ENCODE measurements at places on chromosomes 7 and 10. TPM values are rescaled to one million over a fixed set of nuclear protein-coding genes. Genes with fewer than 3 reads are reported as not detected.

DNA sequence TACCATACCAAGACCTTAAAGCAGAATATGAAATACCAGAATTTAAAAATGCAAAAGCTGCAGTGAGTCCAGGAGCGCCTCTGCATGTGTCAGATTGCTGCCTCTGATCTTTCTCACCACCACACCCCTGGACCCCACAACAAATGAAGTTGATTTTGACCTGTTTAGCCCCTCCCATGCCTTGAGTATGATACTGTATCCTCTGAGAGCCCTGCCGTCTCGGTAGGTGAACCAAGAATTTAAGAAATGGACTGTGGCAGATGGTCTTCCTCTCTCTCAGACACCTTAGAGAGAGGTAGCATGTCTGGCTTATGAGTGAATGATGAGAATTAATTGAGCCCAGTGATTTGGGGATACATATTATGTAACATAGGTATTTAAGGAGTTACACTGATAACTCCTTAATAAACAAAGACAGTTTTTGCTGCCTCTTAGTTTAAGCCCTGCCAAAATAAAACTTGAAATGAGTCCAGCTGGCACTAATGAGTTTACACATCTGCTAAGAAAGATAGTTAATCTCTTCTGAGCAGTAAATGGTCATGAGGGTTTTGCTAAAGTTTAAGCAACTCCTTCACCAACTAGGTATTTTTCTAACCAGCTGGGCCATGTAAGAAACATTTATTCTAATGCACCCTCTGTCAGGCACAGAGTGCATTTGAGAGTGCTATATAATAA lies 4.5 kb upstream of the TFPI2 start:
- H3K27me3 ChIP-seq: no peaks in the 10 kb centered on the region
- H3K27ac ChIP-seq: no peak overlapping the region
- H3K4me1 ChIP-seq: no peaks in the 10 kb centered on the region
- DNase-seq: no peak
- H3K36me3 ChIP-seq: no peaks in the 10 kb centered on the region

DNA sequence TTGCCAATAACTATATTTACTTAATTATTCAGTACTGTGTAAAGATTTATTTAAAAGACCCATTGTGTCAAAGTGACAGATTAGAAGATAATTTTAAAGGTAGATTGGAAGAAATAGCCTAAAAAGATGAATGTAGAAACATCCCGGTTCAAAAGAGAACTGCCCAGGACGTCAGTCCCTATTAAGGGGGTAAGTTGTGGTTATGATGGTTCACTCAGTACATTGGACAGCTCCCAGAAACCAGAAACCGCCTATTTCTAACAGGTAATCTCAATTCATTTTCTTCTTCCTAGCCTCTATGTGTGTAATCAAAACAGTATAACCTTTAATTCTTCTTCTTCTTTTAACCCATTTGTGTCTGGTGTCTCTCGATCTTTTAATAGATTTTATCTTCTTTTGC lies 1.5 kb upstream of the FERD3L start:
- H3K27me3 ChIP-seq: no peaks in the 10 kb centered on the region
- no peak overlapping the region for H3K27ac ChIP-seq
- H3K4me1 ChIP-seq: no peaks in the 10 kb centered on the region

GRCh38 chr10:15222511-15222910 lies 54.0 kb upstream of the NMT2 start:
- H3K27ac ChIP-seq: no peak overlapping the region
- H3K27me3 ChIP-seq: no peaks in the 10 kb centered on the region
- no peak for DNase-seq
- no peak overlapping the region for H3K4me3 ChIP-seq

- no peaks in the 10 kb centered on the region for H3K4me1 ChIP-seq
- no peak overlapping the region for H3K27ac ChIP-seq
- H3K36me3 ChIP-seq: no peaks in the 10 kb centered on the region
Observed at GRCh38 chr7:32670110-32671025, 175.1 kb downstream of the AVL9 start.

DNA sequence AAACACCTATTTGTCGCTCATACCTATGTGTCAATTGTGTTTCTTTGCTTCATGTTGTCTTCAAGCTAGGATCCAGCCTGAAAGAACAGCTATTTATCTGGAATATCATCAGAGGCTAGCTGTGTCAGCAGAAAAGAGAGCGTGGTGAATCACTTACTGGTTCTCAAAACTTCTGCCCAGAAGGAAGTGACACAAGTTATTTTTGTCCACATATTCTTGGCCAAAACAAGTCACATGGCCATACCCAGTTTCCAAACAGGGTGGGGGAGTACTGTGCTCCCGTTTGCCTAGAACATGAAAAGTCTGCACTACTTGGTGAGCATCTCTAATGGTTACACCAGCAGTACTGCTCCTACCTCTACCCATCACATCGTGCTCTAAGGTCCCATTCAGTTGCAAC lies 160.9 kb upstream of the CSTF2T start:
- DNase-seq: peak; percentile 42
- H3K4me1 ChIP-seq: peaks cover 25% of the 10 kb centered on the region
- H3K4me3 ChIP-seq: peak overlapping the region; percentile 3
- H3K27me3 ChIP-seq: no peaks in the 10 kb centered on the region
- H3K36me3 ChIP-seq: no peaks in the 10 kb centered on the region

DNA sequence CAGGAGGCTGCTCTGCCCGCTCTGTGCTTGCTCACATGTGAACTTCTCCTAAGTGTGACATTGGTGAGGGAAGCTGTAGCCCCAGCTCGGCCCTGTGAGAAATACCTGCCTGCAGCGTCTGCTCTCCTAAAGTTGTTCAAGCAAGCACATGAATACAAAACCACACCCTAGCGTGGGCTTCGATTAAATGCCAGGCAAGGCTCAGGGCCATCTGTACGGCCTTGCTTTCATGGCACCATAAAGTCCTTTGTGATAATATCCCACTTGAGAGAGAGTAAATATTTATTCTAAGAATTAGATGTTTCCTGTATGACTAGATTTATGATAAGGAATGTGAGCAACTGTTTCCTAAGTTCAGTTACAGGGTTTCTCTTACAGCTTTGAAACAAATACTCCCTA lies 262.8 kb upstream of the KLF14 start:
- H3K4me1 ChIP-seq: peaks cover 79% of the 10 kb centered on the region
- H3K36me3 ChIP-seq: peaks cover 12% of the 10 kb centered on the region
- H3K4me3 ChIP-seq: peak overlapping the region; percentile 5
- H3K27ac ChIP-seq: peak overlapping the region; percentile 38
- DNase-seq: no peak

DNA sequence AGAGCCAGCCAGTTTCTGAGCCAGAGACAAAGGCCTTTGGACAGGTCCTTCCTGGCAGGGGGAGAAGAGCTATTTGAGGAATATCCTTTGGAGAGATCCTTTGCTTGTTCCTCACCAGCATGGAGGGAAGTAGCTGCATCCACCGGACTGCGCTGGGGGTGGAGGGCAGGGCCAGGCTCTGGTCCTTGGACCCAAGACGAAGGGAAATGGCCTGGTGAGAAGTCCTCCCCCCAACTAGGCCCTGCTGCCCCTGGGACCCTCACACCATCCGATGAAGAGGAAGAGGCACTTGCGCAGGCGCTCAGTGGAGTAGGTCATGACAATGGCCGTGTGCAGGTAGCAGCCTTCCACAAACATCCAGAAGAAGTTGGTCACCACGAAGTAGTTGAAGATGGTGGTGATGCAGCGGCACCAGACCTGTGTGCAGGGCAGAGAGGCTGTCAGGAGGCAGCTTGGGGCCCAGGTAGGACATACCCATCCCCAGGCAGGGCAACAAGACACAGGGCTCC lies 19.8 kb downstream of the CRHR2 start:
- DNase-seq: no peak
- no peak overlapping the region for H3K4me3 ChIP-seq
- H3K27ac ChIP-seq: no peak overlapping the region
- no peaks in the 10 kb centered on the region for H3K36me3 ChIP-seq
- H3K4me1 ChIP-seq: no peaks in the 10 kb centered on the region

Gene ZP3
- total RNA-seq: 1.6 TPM

- no peak for DNase-seq
- no peaks in the 10 kb centered on the region for H3K27me3 ChIP-seq
- H3K27ac ChIP-seq: no peak overlapping the region
- H3K36me3 ChIP-seq: no peaks in the 10 kb centered on the region
- H3K4me3 ChIP-seq: no peak overlapping the region
Observed at GRCh38 chr10:77756319-77757232, 119.0 kb upstream of the KCNMA1 start.

- no peaks in the 10 kb centered on the region for H3K36me3 ChIP-seq
- DNase-seq: no peak
Observed at GRCh38 chr7:65265933-65266519, 107.6 kb upstream of the ZNF92 start.

Gene ZNF365
- 2.2 TPM for total RNA-seq

DNA sequence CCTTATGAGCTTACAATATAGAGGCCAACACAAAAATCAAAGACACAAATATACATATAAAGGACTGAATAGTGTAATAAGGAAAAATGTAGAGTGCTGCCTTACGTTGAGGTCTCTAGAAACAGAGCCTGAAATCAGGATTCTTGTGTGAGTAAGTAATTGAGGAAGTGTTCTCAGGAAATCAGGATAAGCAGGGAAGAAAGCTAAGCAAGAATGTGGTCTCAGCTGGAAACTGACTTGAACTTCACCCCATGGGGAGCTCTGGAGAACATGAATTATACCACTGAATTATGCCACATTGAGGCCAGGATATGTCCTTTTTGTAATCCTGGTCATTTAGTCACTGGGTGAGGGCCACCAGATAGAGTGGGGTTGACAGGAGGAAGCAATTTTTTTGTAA lies 191.9 kb downstream of the ETV1 start:
- no peak for DNase-seq
- H3K4me1 ChIP-seq: no peaks in the 10 kb centered on the region
- no peaks in the 10 kb centered on the region for H3K36me3 ChIP-seq
- H3K27me3 ChIP-seq: no peaks in the 10 kb centered on the region
- no peak overlapping the region for H3K27ac ChIP-seq

Gene MYO1G
- 13.8 TPM for total RNA-seq

Gene GDF2
- not detected for total RNA-seq

GRCh38 chr10:97640868-97641811 lies 669 bp downstream of the PI4K2A start:
- DNase-seq: no peak
- peak overlapping the region; percentile 80 for H3K27ac ChIP-seq
- peaks cover 11% of the 10 kb centered on the region for H3K36me3 ChIP-seq
- H3K4me1 ChIP-seq: peaks cover 27% of the 10 kb centered on the region
- no peaks in the 10 kb centered on the region for H3K27me3 ChIP-seq
- peak overlapping the region; percentile 94 for H3K4me3 ChIP-seq

- H3K4me1 ChIP-seq: peaks cover 48% of the 10 kb centered on the region
- H3K4me3 ChIP-seq: no peak overlapping the region
- DNase-seq: no peak
- H3K27ac ChIP-seq: peak overlapping the region; percentile 95
- H3K27me3 ChIP-seq: no peaks in the 10 kb centered on the region
Observed at GRCh38 chr7:55134786-55135185, 116.0 kb downstream of the EGFR start.

GRCh38 chr10:52741851-52742250 lies 30.7 kb downstream of the MBL2 start:
- no peaks in the 10 kb centered on the region for H3K36me3 ChIP-seq
- DNase-seq: no peak
- H3K4me1 ChIP-seq: no peaks in the 10 kb centered on the region
- no peaks in the 10 kb centered on the region for H3K27me3 ChIP-seq
- no peak overlapping the region for H3K4me3 ChIP-seq

Gene ARMS2
- not detected for total RNA-seq
